Tongue (tissue), 3 donors: ENCODE measurements at places on chromosomes 4 and X.
A peak's percentile ranks its signal among the peaks of the same experiment; 100 is the strongest.

GRCh38 chr4:73897380-73898136 is 28.4 kb downstream of the CXCL1 start:
- peak; percentile 24 for DNase-seq

DNA sequence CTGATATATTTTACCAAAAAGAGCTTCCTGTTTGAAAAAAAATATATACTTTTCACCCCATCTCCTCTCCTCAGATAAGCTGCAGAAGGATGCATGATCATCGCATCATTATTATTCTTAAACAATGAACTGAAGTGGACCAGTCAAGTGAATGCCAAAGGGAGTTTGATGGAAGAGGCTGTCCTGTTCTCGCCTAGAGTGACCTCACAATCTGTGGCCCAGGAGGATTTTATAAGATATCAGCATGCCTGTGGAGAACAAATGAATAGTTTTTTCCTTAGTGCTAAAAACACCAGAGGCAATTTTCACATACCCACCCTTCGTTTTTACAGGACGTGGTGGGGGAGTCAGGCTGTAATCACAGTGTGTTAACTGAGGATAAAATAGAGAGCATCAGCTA is 112.7 kb downstream of the USP46 start:
- DNase-seq: no peak

- peak; percentile 17 for DNase-seq
Measured at GRCh38 chrX:149296092-149296491, 209.0 kb downstream of the IDS start.

DNA sequence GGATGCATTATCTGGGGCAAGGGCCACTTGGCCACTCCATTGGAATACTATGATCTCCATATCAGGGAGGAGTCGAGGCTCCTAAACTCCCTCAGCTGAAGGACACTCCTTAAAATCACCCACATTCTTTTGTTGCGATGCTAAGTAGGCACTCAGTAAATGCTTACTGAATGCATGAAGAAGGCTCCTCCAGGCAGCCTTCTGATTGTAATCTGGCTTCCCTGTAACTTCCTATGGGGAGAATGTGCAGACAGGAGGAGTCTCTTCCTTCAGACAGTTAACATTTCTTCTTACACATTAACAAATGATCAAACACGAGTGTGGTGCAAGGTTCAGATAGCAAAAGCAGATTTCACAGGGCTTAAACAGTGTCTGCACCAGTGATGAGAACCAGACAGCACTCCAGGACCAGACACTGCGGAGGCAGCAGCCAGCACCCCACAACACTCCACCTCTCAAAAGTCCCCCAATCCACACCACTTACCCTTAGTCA is 21.4 kb upstream of the USO1 start:
- no peak for DNase-seq

DNA sequence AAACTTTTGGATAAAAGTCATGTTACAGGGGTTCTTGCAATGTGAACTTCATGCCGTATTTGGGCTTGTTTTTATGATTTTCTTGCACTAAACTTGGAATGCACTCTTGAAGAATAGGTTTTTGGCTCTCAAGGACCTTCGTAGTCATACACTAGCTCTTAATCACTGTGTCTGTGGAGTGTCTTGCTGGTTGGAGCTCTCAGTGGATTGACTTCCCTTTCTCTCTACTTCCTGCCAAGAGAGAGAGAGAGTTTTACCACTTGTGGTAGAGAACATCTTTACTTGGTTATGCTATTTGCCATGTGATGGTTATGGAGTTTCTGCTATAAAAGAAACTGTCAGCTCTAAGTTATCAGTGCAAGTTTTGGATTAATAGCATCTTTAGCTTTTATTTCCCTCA is 112.4 kb downstream of the BMPR1B start:
- no peak for DNase-seq

- DNase-seq: peak; percentile 71
Measured at GRCh38 chr4:85780664-85781063, 305.7 kb downstream of the ARHGAP24 start.

GRCh38 chrX:133394765-133395164 is 20.5 kb downstream of the GPC4 start:
- no peak for DNase-seq
